H9 (cell line): ENCODE measurements at places on chromosomes 6 and 20. TPM values are rescaled to one million over a fixed set of nuclear protein-coding genes. Genes with fewer than 3 reads are reported as not detected.

FOXF2 gene
- not detected in 2 replicates for total RNA-seq

DYNLT1 gene
- total RNA-seq: 105 and 117 TPM in 2 replicates

DNA sequence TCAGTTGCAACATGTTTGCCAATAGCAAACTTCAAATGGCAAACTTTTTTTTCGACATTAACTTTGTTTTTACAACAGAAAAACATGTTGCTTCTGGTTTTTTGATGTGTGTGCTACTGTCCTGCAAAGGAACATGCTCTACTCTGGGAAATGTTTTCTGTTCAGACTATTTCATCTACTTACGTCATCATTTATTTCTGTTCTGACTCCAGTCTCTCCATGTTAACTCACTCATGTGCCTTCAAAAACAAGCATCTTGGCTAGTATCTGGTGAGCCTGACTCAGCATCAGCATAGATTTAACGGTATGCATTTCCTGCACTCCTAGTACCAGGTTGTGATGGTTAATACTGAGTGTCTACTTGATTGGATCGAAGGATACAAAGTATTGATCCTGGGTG lies 36.1 kb upstream of the MAP7 start:
- no peak overlapping the region for H3K4me3 ChIP-seq
- H3K36me3 ChIP-seq: peaks cover 34% of the 10 kb centered on the region
- DNase-seq: no peak
- H3K27me3 ChIP-seq: no peaks in the 10 kb centered on the region

- H3K36me3 ChIP-seq: no peaks in the 10 kb centered on the region
- H3K4me1 ChIP-seq: peaks cover 2% of the 10 kb centered on the region; the same call in 1 of the 2 replicates
- no peak overlapping the region for H3K27ac ChIP-seq
- DNase-seq: no peak
Observed at GRCh38 chr6:16436550-16436949, 198.2 kb downstream of the GMPR start.

GRCh38 chr6:16717275-16717942 lies 43.9 kb downstream of the ATXN1 start:
- no peak overlapping the region for H3K4me3 ChIP-seq
- H3K36me3 ChIP-seq: no peaks in the 10 kb centered on the region
- no peaks in the 10 kb centered on the region for H3K27me3 ChIP-seq
- no peak for DNase-seq
- H3K27ac ChIP-seq: no peak overlapping the region

- no peaks in the 10 kb centered on the region for H3K4me1 ChIP-seq
- no peak overlapping the region for H3K4me3 ChIP-seq
- no peak overlapping the region for H3K27ac ChIP-seq
- no peaks in the 10 kb centered on the region; the same call in 2 of the 3 replicates for H3K36me3 ChIP-seq
- no peak for DNase-seq
Observed at GRCh38 chr6:103798166-103798565, 1061.6 kb downstream of the HACE1 start.
